ENCODE measurements at places on chromosomes 1 and 21.

- no peak for DNase-seq
Measured at GRCh38 chr1:243801378-243801777, 48.7 kb downstream of the AKT3 start.

DNA sequence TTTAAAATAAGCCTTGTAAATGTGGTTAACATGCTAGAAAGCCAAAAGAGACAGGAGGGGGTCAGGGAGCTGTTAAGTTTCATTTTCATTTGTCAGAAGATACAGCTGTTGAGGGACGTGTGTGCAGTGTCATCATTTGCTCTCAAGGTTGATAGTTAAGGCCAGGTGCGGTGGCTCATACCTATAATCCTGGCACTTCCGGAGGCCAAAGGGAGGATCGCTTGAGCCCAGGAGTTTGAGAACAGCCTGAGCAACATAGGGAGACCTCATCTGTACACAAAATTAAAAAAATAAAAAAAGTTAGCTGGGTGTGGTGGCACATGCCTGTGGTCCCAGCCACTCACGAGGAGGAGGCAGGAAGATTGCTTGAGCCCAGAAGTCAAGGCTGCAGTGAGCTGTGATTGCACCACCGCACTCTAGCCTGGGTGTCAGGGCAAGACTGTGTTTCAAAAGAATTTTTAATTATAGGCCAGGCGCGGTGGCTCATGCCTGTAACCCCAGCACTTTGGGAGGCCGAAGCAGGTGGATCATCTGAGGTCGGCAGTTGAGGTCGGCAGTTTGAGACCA, 22.7 kb downstream of the ZBTB8OS start:
- no peak for DNase-seq

- no peak for DNase-seq
Measured at GRCh38 chr1:176720838-176721237, 257.9 kb downstream of the PAPPA2 start.

- DNase-seq, result no peak
Measured at GRCh38 chr1:86052948-86053698, 103.4 kb downstream of the COL24A1 start.

GRCh38 chr1:167488786-167489185, 29.5 kb downstream of the CD247 start:
- DNase-seq, result no peak
